ENCODE measurements at places on chromosomes 3 and 15.

DNA sequence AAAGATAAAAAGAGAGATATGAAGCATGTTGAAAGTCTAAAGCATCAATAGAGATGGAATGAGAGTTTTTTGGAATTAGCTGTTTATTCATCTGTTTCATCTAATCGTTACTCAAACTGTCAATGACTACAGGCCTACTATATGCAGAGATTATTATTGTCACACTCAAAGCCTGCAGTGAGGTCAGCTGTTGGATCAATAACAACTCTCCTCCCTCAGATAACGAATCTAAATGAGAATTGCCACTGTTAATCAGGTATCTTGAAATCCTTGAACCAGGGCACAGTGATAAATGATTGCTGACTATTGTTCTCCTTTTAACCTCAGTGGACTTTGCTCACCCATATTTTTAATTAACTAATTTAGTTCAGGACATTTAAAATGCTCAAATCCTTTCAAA lies 192.3 kb upstream of the SGO1 start:
- DNase-seq, result no peak
- no peaks in the 10 kb centered on the region for H3K36me3 ChIP-seq
- H3K27ac ChIP-seq, result no peak overlapping the region
- H3K4me1 ChIP-seq, result peaks cover 37% of the 10 kb centered on the region
- H3K27me3 ChIP-seq, result no peaks in the 10 kb centered on the region
- no peak overlapping the region for H3K4me3 ChIP-seq

- H3K4me1 ChIP-seq, result no peaks in the 10 kb centered on the region
- H3K36me3 ChIP-seq, result no peaks in the 10 kb centered on the region
- H3K4me3 ChIP-seq, result no peak overlapping the region
- H3K27ac ChIP-seq, result no peak overlapping the region
Observed at GRCh38 chr3:124688581-124689454, 41.4 kb upstream of the UMPS start.

GRCh38 chr15:72782274-72783003 lies 1.1 kb downstream of the ADPGK start:
- peaks cover 3% of the 10 kb centered on the region for H3K36me3 ChIP-seq
- H3K4me3 ChIP-seq, result peak overlapping the region; percentile 95
- peaks cover 16% of the 10 kb centered on the region for H3K4me1 ChIP-seq
- no peaks in the 10 kb centered on the region for H3K27me3 ChIP-seq
- H3K27ac ChIP-seq, result no peak overlapping the region

DNA sequence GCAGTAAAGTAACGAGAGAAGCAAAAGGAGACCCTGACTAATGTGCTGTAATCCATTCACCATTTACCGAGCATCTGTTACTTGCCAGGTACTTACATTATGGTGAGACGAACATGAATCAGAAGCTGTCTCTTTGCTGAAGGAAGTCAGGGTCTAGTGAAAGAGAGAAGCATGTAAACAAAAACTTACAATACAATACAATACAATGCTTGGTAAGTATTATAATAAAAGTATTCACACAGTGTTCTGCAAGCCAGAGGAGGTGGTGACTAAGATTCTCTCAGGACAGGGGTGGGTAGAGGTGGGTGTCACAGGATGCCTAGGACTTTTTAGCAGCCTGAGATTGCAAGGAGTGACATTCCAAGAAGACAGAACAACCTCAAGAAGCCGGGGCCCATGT lies 50.2 kb upstream of the MGA start:
- H3K4me1 ChIP-seq, result no peaks in the 10 kb centered on the region

- H3K36me3 ChIP-seq, result no peaks in the 10 kb centered on the region
- no peak for DNase-seq
- no peak overlapping the region for H3K27ac ChIP-seq
- no peaks in the 10 kb centered on the region for H3K27me3 ChIP-seq
Observed at GRCh38 chr3:107982165-107982564, 108.7 kb downstream of the CD47 start.

DNA sequence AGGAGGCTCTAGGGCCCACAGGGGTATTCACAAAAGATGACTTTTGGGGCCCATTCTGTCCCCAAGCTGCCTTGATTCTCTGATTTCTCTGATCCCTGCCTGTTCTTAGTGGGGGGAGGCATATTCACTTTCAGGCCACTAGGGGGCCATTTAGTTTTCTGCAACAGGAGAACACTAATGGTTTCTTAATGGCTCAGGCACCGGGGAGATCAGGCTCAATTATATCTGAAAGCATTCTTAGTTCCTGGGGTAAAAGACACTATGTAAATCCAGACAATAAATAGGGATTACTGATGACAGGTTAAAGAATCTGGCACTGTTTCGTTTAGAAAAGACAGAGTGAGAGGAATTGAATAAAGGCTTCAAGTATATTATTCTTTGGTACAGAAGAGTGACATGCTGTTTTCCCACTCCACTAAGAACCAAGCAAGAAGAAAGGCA lies 2.5 kb upstream of the INAFM2 start:
- H3K36me3 ChIP-seq, result no peaks in the 10 kb centered on the region
- peaks cover 28% of the 10 kb centered on the region for H3K4me1 ChIP-seq
- peaks cover 34% of the 10 kb centered on the region for H3K27me3 ChIP-seq
- no peak overlapping the region for H3K27ac ChIP-seq
- H3K4me3 ChIP-seq, result no peak overlapping the region

GRCh38 chr15:80202016-80202315 lies 49.2 kb downstream of the FAH start:
- H3K4me3 ChIP-seq, result no peak overlapping the region
- H3K36me3 ChIP-seq, result no peaks in the 10 kb centered on the region
- no peak overlapping the region for H3K27ac ChIP-seq
- no peak for DNase-seq
- no peaks in the 10 kb centered on the region for H3K27me3 ChIP-seq
- H3K4me1 ChIP-seq, result peaks cover 10% of the 10 kb centered on the region

- H3K36me3 ChIP-seq, result peaks cover 15% of the 10 kb centered on the region
- DNase-seq, result no peak
- no peak overlapping the region for H3K4me3 ChIP-seq
- H3K27ac ChIP-seq, result no peak overlapping the region
- H3K27me3 ChIP-seq, result no peaks in the 10 kb centered on the region
- H3K4me1 ChIP-seq, result no peaks in the 10 kb centered on the region
Observed at GRCh38 chr3:142285083-142285517, 59.7 kb upstream of the GK5 start.

- H3K4me1 ChIP-seq, result no peaks in the 10 kb centered on the region
- no peaks in the 10 kb centered on the region for H3K36me3 ChIP-seq
- H3K4me3 ChIP-seq, result no peak overlapping the region
Observed at GRCh38 chr3:16869261-16870005, 15.3 kb upstream of the PLCL2 start.

DNA sequence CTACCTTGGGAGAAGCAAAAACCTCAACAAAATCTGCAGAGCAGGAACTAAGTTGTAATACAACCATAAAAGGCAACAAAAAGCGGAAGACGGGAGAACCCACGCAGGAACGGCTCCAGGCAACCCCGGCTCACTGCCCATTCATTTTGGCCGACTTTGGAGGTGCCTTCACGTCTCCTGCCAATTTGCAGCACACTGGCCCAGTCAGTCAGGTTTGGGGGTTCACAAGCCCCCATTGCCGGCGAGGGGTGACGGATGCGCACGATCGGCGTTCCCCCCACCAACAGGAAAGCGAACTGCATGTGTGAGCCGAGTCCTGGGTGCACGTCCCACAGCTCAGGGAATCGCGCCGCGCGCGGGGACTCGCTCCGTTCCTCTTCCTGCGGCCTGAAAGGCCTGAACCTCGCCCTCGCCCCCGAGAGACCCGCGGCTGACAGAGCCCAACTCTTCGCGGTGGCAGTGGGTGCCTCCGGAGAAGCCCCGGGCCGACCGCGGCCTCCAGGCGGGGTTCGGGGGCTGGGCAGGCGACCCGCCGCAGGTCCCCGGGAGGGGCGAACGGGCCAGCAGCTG lies 463 bp downstream of the TERC start:
- H3K4me1 ChIP-seq, result peaks cover 3% of the 10 kb centered on the region
- no peaks in the 10 kb centered on the region for H3K36me3 ChIP-seq
- H3K27ac ChIP-seq, result peak overlapping the region; percentile 83
- H3K4me3 ChIP-seq, result peak overlapping the region; percentile 76

DNA sequence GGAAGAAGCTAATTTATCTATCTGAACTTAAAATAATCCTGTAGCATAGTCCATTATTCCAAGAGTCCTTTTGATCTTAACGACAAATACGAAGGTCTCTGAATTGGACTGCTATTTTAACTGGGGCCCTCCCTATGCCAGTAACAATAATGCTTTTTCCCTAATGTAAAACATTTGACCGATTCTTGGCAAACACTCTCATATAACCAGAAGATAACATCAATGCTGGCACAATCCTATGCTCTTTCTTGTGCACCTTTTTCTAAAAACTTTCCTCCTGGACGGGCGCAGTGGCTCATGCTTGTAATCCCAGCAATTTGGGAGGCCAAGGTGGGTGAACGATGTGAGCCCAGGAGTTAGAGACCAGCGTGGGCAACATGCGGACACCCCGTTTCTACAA lies 3.9 kb downstream of the LRRFIP2 start:
- no peak overlapping the region for H3K4me3 ChIP-seq
- H3K36me3 ChIP-seq, result no peaks in the 10 kb centered on the region
- peaks cover 8% of the 10 kb centered on the region for H3K4me1 ChIP-seq
- no peaks in the 10 kb centered on the region for H3K27me3 ChIP-seq
- H3K27ac ChIP-seq, result no peak overlapping the region

- H3K4me1 ChIP-seq, result no peaks in the 10 kb centered on the region
- no peak overlapping the region for H3K4me3 ChIP-seq
- no peak overlapping the region for H3K27ac ChIP-seq
- DNase-seq, result no peak
- H3K27me3 ChIP-seq, result no peaks in the 10 kb centered on the region
- no peaks in the 10 kb centered on the region for H3K36me3 ChIP-seq
Observed at GRCh38 chr15:65038428-65038827, 6.8 kb upstream of the SLC51B start.

DNA sequence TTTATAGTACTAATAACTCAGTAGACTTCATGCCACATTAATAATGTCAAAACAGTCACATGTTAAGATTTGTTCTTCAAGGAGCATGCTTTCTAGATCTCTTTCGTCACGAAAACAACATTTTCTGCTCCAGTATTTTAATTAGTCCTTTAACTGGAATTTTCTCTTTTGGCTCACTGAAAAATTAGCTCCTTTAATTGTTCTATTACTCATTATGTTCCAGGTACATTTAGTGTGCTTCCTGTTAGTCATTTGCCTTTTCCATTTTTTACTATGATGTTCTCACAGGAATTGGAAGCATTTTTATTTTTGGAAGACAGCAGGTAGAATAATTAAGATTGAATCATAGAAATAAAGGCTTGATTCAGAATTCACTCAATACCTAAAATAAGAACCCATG lies 111.2 kb downstream of the SLC9A9 start:
- H3K4me3 ChIP-seq, result no peak overlapping the region
- no peaks in the 10 kb centered on the region for H3K4me1 ChIP-seq
- DNase-seq, result no peak
- no peaks in the 10 kb centered on the region for H3K27me3 ChIP-seq

GRCh38 chr3:173589116-173589515 lies 191.6 kb downstream of the NLGN1 start:
- no peak overlapping the region for H3K4me3 ChIP-seq
- no peaks in the 10 kb centered on the region for H3K36me3 ChIP-seq
- H3K27me3 ChIP-seq, result peaks cover 5% of the 10 kb centered on the region
- H3K4me1 ChIP-seq, result peaks cover 18% of the 10 kb centered on the region
- no peak overlapping the region for H3K27ac ChIP-seq

- H3K4me1 ChIP-seq, result no peaks in the 10 kb centered on the region
- no peak overlapping the region for H3K4me3 ChIP-seq
- H3K27me3 ChIP-seq, result no peaks in the 10 kb centered on the region
- no peaks in the 10 kb centered on the region for H3K36me3 ChIP-seq
Observed at GRCh38 chr3:85193565-85193964, 234.8 kb downstream of the CADM2 start.

DNA sequence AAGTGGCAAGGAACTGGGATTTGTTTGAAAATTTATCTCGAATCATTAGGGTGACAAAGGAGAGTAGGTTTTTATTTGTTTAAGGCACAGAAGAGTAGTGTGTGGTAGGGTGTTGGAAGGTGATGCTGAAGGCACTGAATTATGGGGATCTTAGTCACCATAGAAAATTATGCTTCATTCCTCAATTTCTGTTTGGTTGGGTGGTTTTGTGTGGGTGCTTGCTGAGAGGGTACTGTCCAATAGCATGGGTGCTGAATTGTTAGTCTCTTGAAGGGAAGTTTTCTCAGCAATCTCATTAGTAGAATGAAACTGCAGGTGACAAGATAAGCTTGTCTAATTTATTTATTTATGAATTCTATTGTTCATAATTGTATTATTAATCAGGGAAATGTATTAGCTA lies 610.9 kb downstream of the AGBL1 start:
- H3K36me3 ChIP-seq, result no peaks in the 10 kb centered on the region
- no peaks in the 10 kb centered on the region for H3K4me1 ChIP-seq
- no peak overlapping the region for H3K4me3 ChIP-seq
- no peak overlapping the region for H3K27ac ChIP-seq
- DNase-seq, result peak; percentile 45
- H3K27me3 ChIP-seq, result no peaks in the 10 kb centered on the region

- H3K4me1 ChIP-seq, result no peaks in the 10 kb centered on the region
- no peak overlapping the region for H3K4me3 ChIP-seq
- no peak overlapping the region for H3K27ac ChIP-seq
- H3K27me3 ChIP-seq, result no peaks in the 10 kb centered on the region
- no peaks in the 10 kb centered on the region for H3K36me3 ChIP-seq
Observed at GRCh38 chr3:18751514-18751913, 326.4 kb upstream of the SATB1 start.

DNA sequence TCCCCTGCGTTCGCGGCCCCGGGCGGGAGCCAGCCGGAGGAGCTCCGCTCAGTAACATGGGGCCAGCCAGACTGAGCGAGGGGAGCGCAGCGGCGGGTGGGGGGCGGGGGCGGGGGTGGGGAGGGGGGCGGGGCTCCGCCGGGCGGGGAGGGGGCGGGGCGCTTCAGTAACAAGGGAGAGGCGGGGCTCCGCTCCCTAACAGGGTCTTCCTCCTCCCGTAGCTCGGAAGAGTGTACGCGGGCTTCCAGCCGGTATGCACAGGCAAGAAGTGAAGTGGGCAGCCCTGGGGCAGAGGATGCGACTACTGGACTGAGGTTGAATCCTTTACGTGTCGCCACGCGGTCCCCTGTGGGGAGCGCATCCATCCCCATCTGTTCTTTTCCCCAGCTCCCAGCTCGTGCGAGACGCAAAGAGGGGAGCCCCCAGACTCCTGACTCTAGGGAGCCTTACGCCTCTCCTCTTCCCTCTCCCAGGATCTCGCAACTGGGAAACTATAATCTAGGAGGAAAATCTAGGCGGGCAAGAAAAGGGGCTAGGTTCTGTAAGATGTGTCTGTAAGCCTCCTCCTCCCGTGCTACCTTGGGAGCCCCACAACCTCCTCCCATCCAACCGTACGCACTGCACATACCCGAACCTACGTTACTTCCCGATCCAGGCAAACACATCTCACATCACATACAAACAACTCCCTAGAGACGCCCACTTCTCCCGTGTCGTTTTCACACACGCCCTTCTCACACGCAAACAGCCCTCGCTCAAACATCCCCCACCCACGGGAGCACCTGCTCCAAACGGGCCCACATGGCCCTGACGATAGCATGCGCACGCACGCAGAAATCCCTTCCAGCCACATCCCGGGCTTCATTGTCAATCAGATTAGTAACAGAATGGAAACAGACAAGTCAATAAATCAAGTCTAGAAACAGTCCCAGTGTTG lies at the start of gene SHF:
TSS of gene SHF (minus strand) at position 73 of the 937 bp plus-strand sequence. CDS start at position 58, 15 bp downstream.
- H3K27ac ChIP-seq, result no peak within 1 kb of the TSS
- peaks cover 48% of the 10 kb centered on the region for H3K27me3 ChIP-seq
- no peaks in the 10 kb centered on the region for H3K36me3 ChIP-seq
- peak; percentile 75 for DNase-seq
- peak within 1 kb of the TSS; percentile 86 for H3K4me3 ChIP-seq

- no peak overlapping the region for H3K27ac ChIP-seq
- H3K27me3 ChIP-seq, result no peaks in the 10 kb centered on the region
- DNase-seq, result peak; percentile 54
Observed at GRCh38 chr3:118842147-118842863, 192.3 kb downstream of the IGSF11 start.
